ENCODE measurements at places on chromosomes 5 and 9. TPM values are rescaled to one million over a fixed set of nuclear protein-coding genes. Genes with fewer than 3 reads are reported as not detected.

DNA sequence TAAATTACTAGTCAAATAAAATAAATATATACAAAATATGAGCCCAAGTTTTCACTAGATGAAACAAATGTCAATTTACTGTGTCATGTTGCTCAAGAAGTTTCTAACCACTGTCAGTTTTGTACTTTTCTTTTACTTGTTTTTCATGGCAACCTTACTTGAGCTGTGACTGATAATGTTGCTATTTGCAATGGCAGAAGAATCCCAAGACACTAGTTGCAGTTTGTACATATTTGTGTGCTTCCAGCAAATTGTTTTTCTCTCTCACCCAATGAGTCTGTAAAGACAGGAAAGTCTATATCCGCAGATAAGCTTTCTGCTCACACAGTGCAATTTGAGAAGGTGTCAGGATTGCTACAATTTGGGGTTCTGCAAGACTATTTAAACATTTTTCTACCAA, 338.6 kb upstream of the PCSK5 start:
- no peak for DNase-seq

- no peak for DNase-seq
Observed at GRCh38 chr5:132422720-132423437, 53.4 kb downstream of the SLC22A5 start.

- no peak for DNase-seq
Observed at GRCh38 chr5:54476682-54477081, 21.2 kb downstream of the HSPB3 start.

- DNase-seq: no peak
Observed at GRCh38 chr5:147267082-147267832, 32.4 kb downstream of the STK32A start.

GRCh38 chr9:20603524-20604268, 18.6 kb downstream of the MLLT3 start:
- DNase-seq: no peak

DNA sequence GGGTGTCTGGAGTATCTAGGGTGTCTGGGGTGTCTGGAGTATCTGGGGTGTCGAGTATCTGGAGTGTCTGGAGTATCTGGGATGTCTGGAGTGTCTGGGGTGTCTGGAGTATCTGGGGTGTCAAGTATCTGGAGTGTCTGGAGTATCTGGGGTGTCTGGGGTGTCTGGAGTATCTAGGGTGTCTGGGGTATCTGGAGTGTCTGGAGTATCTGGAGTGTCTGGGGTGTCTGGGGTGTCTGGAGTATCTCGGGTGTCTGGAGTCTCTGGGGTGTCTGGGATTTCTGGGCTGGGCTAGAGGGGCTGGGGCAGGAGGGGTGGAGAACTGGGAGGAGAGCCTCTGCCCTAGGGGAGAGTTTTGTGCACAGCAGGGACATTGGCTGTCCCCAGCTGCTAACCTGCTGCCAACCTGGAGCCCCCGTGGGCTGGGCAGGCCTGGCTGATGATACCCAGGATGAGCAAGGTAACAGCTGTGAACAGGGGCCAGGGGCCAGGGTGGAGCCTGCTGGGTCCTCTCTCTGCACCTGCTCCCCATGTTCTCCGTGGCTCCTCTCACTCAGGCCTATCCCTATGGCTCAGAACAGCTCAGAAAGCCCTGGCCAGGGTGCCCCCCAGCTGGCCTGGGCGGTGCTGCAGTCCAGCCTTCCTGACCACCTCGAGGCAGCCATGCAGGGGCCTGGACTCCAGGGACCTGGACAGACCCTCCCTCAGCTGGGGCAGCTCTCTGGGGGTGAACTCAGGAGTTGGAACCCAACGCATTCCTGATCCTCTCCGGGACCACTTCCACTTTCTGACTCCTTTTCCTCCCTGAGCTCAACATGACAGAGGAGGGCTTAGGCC, 29.9 kb downstream of the LHX3 start:
- no peak for DNase-seq

DNA sequence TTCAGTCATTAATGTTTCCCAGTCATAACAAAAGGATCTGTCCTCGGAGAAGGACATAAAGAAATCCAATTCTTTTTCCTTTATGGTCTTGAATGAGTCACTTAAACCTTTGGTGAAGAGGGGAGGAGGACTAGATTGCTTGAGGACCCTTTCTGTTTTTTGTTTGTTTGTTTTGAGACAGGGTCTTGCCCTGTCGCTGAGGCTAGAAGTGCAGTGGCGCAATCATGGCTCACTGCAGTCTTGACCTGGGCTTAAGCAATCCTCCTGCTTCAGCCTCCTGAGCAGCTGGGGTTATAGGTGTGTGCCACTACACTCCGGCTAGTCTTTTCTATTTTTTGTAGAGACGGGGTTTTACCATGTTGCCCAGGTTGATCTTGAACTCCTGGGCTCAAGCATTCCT, 12.3 kb downstream of the TIGD6 start:
- DNase-seq: no peak

GRCh38 chr5:56558131-56558745, 257.1 kb upstream of the MAP3K1 start:
- DNase-seq: no peak

GRCh38 chr5:112691758-112692157, 45.9 kb upstream of the APC start:
- DNase-seq: no peak

- no peak for DNase-seq
Observed at GRCh38 chr5:131328536-131329285, 64.9 kb downstream of the CDC42SE2 start.

DNA sequence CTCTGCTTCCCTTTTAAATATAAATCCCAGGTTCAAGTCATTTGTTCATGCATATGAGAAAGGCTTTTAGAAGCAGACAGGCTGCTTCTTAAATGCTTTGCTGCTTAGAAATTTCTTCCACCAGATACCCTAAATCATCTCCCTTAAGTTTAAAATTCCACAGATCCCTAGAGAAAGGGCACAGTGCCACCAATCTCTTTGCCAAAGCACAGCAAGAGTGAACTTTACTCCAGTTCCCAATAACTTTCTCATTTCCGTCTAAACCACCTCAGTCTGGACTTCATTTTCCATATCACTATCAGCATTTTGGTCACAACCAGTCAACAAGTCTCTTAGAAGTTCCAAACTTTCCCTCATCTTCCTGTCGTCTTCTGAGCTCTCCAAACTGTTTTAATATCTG, 679.8 kb upstream of the FTMT start:
- DNase-seq: no peak

DNA sequence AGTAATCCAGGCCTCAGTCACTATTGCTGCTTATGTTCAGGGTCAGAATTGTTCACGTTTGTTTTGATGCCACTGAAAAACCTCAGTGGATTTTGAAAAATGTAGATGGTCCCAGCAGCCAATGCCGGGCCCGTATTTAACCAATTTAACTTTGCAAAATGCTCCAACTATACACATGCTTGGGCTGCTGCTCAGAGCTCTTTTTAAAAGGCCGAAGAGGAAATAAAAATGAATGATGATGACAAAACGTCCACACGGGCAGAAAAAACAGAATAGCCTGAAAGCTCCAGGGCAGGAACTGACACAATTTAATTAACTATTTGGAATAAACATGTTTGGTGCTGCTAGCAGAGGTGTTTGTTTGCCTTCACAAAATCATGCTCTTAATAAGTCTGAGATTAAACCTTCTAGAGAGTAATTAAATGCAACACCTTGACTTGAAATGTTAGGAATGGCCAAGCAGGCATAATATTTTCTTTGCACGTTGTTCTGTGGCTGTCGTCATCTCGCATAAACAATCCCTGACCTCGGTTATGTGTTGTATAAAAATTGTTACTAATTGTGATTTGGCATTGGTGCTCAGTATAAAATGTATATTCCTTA, 152.7 kb downstream of the SLIT3 start:
- no peak for DNase-seq

DNA sequence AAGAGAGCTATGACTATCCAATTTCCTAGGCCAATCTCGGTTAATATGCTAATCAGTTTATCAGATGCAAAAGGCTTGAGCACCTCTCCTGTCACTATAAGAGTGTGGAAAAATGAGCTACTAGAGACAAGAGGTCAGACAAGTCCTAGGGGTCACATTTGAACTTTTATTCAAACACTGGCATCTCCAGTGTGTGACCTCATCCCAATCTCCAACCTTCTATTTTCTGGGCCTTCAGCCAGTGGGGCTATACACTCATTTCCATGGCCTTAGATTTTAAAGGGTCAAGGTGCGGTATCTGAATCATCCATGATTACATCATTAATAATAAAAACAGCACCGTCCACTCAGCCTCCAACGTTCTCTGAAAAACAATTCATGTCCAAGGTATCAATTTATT, 139.6 kb upstream of the LRRTM2 start:
- DNase-seq: no peak

DNA sequence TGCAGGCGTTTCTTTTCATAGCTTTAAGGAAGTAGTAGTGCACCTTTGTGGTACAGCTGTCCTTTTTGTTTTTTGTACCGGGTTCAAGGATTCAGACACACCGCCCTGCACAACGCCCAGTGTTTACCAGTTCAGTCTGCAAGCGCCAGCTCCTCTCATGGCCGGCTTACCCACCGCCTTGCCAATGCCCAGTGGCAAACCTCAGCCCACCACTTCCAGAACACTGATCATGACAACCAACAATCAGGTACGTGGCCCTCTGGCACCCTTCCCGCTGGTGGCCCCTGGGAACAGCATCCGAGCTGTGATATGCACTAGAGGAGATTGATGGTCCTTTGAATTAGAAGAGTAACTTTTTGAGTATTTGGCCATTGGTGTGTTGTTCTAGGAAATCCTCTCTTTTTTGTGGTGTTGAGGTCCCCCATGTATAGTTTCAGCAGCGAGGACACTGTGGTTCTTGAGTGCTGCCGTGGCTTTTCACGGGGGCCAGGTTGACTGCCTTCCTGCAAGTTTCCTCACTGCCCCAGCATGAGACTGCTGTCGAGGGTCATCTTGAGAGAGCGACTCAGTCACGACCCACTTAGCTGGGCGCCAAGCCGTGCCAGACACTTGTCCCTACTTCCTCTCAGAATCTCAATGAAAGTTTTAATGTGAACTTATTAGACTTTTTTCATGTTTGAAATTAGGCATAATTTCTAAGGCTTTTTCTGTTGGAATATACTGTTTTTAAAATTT, 37.9 kb downstream of the TENT4A start:
- DNase-seq: peak; percentile 35

DNA sequence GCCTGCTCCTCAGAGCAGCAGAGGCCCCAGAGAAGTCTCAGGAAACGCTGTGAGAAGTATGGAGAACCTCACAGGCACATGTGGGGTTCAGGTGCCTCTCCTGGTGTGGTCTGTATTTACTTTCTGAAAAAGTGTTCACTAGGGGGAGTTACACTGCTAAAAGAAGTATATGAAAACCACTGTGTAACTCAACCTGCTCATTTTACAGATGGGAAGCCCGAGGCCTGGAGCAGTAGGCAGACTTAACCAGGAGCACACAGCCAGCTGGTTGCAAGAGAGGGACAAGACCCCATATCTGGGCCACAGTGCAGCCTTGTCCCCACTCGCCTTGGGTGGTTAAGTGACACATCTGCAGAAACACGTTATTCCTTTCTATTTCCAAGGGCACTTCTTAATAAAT, 112.8 kb upstream of the SAP30L start:
- DNase-seq: no peak

GRCh38 chr5:137715456-137715855, 20.4 kb downstream of the KLHL3 start:
- no peak for DNase-seq

- no peak for DNase-seq
Observed at GRCh38 chr5:109917154-109917546, 227.4 kb downstream of the MAN2A1 start.

The FBXO4 gene
- total RNA-seq: 3.8 TPM

The FAM221B gene
- not detected for total RNA-seq

The TAF11L10 gene
- total RNA-seq: not detected

The LPAR1 gene
- total RNA-seq: not detected

The IL3 gene
- 9.7 TPM for total RNA-seq

The SEMA5A gene
- not detected for total RNA-seq

The RNF208 gene
- 3.1 TPM for total RNA-seq

The UBTD2 gene
- total RNA-seq: 4.4 TPM

The ITGA1 gene
- total RNA-seq: 6.0 TPM

All from activated naive CD4-positive, alpha-beta T cell treated with anti-CD3 and anti-CD28 coated beads, Interleukin-2, amount 50 U/mL, for 72 hours (primary cell).